ENCODE measurements at places on chromosomes 11 and 22.

GRCh38 chr11:74611369-74611861 lies 19.0 kb downstream of the POLD3 start:
- no peak for DNase-seq

DNA sequence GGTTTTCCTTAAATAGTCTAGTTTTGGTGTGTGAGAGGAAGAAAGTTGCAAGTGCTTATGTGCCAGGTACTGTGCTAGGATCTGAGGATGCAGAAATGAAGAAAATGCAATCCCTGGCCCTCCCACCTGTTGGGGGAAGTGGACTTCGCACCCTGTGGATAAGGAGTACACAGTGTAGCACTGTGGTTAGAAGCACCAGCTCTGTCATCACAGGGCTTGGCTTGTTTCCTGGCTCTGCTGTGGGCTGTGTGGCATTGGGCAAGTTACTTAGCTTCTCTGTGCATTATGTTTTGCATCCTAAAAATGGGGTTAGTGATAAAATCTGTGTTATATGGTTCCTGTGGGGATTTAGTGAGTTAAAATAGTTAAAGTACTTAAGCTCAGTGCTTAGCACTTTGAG lies 68.2 kb downstream of the ENDOD1 start:
- no peak for DNase-seq

DNA sequence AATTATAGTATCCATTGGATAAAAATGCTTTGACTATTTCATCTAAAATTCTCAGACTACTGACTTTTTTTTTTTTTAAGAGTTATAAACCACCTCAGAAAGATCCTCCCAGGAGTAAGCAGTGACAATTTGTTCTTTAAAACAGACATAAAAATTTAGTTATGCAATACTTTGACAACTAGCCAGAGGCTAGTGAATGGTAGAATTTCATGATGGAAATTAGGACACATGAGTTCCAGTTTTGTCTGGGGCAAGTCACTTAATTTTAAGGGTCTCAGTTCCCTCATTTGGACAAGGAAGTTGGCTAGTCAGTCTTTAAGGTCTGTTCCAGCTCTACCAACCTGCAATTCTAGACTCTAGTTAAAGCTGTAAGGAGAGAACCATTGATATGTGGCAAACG lies 2.9 kb downstream of the IL18 start:
- no peak for DNase-seq

DNA sequence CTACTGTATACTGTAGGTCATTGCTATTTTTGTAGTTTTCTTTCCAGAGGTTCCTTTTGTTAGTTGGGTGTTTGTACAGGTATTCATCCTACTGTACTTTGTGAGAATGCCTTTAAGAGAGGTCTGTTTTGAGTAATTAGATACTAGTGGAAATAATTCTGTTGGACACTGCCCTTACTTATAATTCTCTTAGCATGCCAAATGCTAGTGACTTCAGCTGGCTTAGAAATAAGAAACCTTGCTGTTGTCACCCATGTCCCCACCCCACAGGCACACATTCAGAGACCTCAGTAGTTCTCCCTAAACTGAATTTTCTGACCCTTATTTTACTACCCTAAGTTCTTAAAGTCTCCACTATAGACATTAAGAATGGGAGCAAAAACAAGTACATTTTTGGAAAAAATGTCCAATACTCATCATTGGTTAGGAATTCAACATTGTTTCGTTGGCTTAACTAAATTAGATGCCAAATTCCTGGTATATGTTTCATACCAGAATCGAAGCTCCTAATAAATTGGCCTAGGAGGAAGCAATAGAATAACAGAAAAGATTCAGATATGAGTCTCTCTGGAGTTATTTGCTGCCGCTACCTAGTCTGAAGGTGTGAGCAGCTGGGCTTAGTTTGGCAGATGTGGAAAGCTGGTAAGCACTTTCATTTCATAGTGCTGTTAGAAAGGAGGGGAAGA lies 28.4 kb downstream of the ZNF143 start:
- DNase-seq = no peak

DNA sequence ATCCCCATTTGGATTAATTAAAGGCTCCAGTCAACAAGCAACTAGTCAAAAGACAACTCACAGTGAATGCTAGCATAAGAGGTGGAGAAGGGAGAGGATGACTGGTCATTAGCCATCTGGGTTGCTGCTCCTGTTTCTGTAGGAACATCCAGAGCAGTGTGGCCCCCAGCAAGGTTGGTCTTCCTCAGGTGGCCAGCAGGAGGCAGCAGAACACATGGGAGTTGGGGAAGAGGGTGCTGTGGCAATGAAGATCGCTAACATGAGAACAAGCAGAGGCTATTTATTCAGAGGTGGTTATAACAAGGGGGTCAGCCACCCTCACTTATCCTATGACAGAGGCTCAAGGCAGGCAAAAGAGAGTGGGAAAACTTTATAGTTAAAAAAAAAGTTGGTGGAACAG lies 21.3 kb downstream of the IZUMO1R start:
- DNase-seq = peak; percentile 41

GRCh38 chr11:119148720-119149017 lies 183 bp upstream of the ABCG4 start:
- no peak for DNase-seq

DNA sequence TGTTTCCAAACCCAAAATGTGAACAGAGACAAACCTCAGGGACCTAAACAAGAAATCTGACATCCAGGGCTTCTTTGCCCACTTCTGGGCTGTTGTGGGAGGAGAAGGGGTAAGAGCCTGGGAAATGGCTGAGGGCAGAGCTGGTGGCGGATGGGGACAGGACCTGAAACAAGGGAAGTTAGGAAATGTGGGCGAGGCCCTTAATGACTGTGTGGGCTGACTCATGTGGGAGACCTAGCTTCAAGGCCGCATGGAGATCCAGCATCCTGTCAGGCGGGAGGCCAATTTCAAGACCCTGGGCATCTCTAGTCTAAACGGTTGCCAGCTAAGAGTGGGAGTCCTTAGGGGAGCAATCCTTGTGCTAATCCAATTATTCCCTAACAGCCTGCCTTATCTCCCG lies 2.1 kb upstream of the OAF start:
- no peak for DNase-seq

GRCh38 chr22:40203572-40203971 lies 25.8 kb downstream of the TNRC6B start:
- DNase-seq = no peak

- no peak for DNase-seq
Measured at GRCh38 chr11:8914661-8915018, 3.7 kb downstream of the AKIP1 start.

- DNase-seq = no peak
Measured at GRCh38 chr11:127110542-127110941, 110.0 kb upstream of the KIRREL3 start.

DNA sequence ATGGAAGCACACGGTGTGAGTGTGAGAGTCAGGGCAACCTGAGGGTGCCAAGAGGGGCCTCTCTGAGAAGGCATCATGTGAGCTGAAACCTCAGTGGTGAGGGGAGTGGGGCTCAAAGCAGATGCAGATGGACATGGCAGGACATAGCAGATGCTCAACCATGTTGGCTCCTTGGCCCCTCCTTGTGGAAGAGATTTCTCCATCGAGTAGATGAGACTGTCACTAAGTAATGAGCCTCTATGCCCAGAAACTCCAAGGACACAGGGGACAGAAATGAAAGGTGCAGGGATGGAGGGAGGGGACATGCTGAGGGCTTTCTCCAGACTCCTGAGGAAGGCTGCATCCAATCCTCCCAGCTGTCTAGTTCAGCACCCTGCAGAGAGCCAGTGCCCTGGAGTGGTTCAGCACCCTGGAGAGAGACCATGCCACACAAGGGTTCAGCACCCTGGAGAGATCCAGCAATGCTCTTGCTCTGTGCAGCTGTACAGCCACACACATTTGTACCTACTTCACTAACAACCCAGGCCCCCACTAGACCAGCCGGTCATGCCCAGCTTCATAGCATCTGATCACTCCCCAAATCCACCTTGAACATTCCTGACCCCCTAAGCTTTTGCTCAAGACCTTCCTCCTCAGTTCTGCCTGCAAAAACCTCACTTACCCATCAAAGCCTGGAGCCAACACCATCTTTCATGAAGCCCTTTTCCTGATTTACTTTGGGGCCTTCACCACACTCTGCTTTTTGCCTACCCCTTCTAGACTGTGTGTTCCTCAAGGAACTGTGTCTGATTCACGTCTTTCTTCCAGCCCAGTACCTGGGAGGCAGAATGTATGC lies 252.0 kb downstream of the CTTN start:
- DNase-seq = peak; percentile 23

- DNase-seq = no peak
Measured at GRCh38 chr11:59666969-59667368, 1.9 kb downstream of the PATL1 start.

DNA sequence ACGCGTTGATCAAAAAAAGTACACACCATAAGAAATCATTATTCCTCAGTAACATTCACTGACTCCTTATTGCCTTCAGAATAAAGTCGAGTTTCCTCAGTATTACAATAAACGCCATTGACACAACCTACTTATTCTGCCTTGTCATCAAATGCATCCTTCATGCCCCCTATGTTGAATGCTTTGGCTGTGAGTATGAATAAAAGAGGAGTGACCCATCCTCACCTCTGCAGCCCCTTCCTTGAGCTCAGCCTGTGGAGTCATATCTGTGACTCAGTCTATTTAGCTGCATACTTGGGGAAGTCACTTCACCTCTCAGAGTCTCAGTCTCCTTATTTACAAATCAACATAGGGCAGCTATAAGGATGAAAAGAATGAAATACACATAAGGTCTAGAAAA lies 65.1 kb downstream of the USP35 start:
- no peak for DNase-seq

- DNase-seq = no peak
Measured at GRCh38 chr11:3109434-3109833, 52.2 kb upstream of the CARS1 start.

DNA sequence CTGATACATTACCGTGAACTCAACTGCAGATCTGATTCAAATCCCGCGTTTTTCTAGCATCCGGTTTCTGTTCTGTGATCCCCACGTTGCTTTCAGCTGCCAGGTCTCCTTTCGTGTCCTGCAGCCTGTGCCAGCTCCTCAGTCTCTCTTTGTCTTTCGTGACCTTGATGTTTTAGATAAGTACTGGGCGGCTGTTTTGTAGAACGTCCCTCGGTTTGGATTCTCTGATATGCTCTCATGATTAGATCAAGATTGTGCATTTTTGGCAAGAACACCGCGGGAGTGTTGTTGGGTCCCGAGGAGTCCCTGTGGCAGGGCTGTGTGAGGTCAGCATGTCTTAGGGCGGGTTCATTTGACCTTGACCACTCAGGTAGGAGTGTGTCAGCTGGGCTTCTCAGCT lies 38.6 kb downstream of the KCNQ1 start:
- no peak for DNase-seq

GRCh38 chr11:33689501-33689900 lies 11.1 kb downstream of the C11orf91 start:
- DNase-seq = no peak

DNA sequence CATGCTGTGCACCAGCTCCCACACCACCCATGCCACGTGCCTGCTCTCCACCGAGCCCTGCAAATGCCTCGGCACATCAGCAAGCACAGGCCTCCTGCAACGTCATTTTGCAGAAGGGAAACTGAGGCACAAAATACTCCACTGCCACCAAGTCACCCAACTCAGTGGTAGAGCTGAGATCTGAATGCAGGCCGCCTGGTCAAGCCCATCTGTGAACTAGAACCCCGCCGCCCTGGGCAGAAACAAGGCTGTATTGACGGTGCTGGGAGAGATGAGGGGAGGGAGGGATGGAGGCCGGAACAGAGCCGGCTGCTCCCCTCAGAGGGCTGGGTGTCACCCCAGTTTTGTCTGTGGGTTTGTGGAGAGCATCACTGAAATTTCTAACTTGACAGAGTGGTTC lies 81.4 kb downstream of the CDKN1C start:
- no peak for DNase-seq

DNA sequence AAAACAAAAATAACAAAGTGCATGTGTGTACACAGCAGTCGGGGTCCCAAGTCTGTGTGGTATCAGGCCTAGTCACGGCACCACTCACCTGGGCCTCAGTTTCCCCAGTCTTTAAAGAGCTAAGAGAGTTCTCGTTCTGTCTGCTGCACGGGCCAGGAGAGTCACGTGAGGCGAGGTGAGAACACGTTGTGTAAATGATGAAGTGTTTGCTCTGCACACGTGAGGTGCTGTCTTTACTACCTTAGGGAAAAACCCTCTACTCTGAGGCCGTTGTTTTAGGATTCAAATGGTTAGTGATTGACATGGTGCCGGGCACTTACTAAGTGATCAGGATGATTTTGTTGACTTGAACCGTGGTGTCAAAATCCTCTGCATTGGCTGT lies 86.5 kb upstream of the PPARA start:
- DNase-seq = no peak

- no peak for DNase-seq
Measured at GRCh38 chr22:44396727-44397722, 84.3 kb upstream of the SHISAL1 start.

All from stimulated activated CD4-positive, alpha-beta T cell treated with anti-CD3 and anti-CD28 coated beads, TNF-alpha, amount 100 ng/mL, for 24 hours (primary cell).